Fibroblast of lung (primary cell): ENCODE measurements at places on chromosomes 5 and 9. TPM values are rescaled to one million over a fixed set of nuclear protein-coding genes. Genes with fewer than 3 reads are reported as not detected.

The FBP2 gene
- not detected in 2 replicates for total RNA-seq

DNA sequence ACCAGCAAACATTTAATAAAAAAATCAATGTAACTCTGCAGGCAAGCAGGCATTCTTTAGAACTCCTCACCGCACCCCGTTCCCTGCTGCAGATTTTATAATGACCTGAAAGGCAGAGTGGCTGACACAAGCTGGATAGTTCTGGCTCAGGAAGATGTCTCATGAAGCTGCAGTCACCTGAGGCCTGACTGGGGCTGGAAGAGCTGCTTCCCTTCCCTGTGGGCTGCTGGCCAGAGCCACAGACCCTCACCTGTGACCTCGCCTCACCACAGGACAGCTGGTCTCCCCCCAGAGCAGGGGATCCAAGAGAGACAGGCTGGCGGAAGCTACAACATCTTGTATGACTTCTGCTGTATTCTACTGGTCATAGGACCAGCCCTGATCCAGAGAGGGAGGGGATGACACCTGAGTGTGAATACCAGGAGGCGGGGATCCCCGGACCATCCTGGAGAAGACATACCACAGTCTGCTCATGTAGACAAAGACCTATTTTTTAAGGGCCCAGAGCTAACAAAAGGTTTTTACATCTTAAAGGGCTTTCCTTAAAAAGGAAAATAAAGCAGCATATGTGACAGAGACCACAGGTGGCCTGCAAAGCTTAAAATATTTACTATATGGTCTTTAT is 43.9 kb downstream of the RAPGEF1 start:
- no peak for DNase-seq

DNA sequence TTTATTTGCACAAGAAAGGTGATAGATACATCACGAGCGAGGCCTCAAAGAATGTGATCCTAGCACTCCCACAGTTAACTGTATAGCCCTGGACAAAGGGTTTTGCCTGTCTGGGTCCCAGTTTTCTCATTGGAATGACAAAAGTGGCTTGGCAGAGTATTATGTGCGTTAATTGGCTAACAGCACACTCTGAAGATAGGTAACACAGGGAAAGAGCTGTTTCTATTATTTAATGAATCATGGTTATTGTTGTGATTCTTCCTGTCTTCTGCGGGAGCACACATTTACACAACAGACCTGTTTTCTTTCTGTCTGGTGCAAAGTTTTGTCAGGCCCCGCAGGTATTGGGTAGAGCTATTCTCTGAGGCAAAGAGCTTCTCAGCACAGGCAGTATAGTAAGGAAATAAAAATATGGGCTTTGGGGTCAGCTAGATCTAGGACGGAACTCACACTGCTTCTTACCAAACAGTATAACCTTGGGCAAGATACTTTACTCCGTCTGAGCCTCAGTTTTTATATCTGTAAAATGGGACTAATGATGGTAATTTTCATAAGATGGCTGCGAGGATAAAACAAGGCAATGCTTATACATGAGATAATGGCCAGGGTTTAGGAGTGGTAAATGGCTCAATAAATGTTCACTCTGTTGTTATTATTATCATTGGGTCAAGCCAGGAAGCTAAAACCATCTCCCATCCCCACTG is 78.9 kb downstream of the PLAC8L1 start:
- DNase-seq: no peak

GRCh38 chr9:107768224-107768623 is 278.7 kb upstream of the KLF4 start:
- no peak for DNase-seq

DNA sequence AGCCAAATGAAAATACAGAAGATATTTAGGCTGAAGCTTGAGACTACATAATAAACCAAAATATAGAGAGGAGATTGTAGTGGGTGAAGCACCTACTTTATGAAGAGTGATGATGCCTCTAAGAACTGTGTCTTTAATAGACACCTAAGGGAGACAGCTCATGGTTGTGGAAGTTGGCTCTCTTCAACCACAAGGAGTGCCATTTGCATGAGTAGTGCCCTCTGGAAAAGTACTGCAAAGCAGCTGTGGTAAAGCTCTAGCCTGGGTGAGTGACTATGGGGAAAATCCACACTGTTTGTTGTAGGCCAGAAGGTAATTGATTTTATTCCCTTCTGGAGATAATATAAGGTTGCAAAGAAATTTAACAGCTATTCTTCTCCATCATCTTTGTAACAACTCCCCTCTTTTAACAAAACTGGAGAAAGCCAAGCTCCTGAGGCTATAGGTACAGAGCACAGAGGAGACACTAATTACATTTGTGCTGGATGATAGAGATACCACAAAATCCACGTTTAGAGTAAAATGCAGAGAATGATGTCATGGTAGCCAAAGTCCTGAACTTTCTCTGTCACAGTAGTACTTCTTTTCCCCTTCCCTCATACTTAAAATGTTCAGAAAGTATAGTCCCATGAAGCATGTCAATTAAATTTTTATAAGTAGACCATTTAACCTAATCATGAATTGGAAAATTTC is 122.8 kb downstream of the STARD4 start:
- peak; percentile 87 for DNase-seq

DNA sequence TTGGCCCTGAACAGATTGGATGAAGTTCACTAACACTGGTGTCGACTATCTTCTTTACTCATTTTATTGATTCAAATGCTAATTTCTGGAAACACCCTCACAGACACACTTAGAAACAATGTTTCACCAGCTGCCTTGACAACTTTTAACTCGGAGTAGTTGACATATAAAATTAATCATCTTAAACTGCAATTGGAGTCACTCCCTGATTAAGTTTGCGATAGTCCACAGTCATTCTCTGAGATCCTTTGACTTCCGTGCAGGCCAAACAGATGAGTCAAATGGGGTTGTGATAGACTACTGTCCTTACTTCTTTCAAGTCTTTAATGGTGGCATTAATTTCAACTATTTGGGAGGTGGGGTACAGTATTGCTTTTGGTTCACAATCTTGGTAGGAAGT is 114.4 kb upstream of the PCSK1 start:
- no peak for DNase-seq

- DNase-seq: no peak
These were observed 61.1 kb upstream of the SAP30L start for GRCh38 chr5:154384480-154385235.

- DNase-seq: no peak
These were observed 339.5 kb upstream of the ISL1 start for GRCh38 chr5:51043745-51044144.

DNA sequence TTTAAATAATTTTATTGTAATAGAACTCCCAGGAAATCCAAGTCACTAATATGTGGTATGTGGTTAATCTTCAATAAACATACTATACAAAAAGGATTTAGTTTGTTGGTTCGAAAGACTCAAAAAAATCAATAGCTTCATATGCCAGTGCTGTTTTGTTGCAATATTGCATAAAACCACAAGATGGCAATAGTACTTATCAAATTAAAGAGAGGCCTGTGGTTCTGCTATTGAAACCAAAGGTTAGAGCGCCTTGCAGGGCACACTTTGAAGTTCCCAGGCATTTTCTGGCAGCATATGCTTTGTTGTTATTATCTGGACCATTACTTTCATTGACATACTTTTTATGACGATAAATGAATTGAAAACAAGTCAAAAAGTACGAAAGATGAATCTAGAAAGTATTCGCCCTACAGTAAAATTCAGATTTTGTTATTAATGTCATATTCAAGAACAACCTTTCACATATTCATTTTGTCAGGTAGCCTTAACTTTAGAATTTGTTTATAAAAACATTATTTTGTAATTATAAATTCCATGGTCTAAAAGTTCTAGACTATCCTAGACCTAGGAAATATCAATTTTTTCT is 316.3 kb downstream of the MCTP1 start:
- peak; percentile 59 for DNase-seq

GRCh38 chr9:111598733-111599091 is 735 bp downstream of the PTGR1 start:
- DNase-seq: peak; percentile 44

The EPB41L4A gene
- 0.50 and 0.51 TPM in 2 replicates for total RNA-seq

DNA sequence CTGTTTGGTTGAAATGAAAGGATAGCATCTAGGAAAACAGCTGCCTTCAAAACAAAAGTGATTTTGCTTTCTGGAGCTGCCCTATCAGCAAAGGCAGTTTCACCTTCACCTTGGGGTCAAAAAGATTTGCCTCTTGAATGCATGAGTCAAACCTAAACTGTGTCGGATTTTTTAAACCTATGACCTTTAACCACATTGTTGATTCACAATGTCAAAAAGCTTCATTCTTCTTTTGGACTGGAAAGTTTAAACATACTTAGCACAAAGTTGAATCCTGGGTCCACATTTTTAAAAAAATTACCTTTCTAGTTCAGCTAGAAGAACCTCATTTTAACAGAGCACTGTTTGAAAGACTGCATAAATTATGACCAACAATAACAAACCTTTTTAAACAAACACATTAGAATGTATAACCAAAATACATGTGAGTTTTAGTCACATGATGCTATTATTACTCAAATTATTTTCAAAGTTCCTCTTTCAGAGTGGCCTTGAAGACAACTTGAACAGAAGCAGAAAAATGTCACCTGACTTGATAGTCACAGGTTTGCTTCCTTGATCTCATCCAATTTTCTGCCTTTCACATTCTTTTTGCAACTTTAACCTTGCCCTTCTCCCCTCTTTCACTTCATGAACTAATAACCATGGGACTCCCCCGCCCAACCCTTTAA is 109.7 kb upstream of the LHFPL2 start:
- peak; percentile 90 for DNase-seq

The FOXD4L6 gene
- not detected in 2 replicates for total RNA-seq

- peak; percentile 68 for DNase-seq
These were observed 1125.4 kb downstream of the EFNA5 start for GRCh38 chr5:106545325-106545724.

- DNase-seq: no peak
These were observed 26.2 kb upstream of the TNFAIP8 start for GRCh38 chr5:119329666-119330065.

The SIT1 gene
- total RNA-seq: 0.17 TPM in 1 of 2 replicates, not detected in the other

DNA sequence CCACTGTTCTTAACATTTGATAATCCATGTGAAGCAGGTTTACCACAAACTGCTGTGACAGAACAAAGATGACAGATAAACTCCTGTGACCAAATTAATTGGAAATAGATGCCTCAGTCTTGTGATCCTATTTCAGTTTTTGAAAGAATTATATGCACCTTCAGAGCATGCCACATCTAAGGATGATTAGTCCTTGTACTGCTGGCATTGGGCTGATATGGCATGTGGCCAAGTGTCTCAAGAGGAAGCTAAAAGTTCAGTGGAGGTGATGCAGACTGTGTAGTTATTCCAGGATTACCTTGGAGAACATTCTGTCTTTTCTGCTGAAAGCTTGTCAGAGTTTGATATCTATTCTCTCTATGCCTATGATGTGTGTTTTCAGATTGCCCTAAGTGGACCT is 314.4 kb upstream of the EFNA5 start:
- no peak for DNase-seq

DNA sequence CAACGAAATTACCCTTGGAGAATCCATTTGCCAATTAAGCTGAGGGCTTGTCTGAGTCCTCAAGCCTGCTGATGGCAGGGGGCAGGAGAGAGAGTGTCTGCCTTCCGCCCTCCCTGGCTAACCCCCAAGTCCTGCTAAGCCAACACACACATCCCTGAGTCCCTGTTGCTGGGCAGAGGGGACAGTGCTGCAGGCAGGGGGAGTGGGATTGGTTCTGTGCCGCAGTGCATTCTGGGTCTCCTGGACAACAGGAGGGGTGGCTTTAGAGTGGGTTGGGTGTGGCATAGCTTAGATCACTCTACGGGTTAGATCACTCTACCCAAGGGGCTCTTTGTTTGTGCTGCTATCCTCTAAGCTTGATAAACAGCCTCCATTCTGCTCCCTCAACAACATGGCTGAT is 427.7 kb downstream of the CDK5RAP2 start:
- no peak for DNase-seq

- DNase-seq: no peak
These were observed 232.5 kb upstream of the CCNH start for GRCh38 chr5:87645224-87645623.

GRCh38 chr9:113619491-113620376 is 156.2 kb downstream of the RGS3 start:
- no peak for DNase-seq

The F2R gene
- total RNA-seq: 164 and 265 TPM in 2 replicates

GRCh38 chr5:179207920-179208705 is 137.1 kb downstream of the ADAMTS2 start:
- DNase-seq: no peak

DNA sequence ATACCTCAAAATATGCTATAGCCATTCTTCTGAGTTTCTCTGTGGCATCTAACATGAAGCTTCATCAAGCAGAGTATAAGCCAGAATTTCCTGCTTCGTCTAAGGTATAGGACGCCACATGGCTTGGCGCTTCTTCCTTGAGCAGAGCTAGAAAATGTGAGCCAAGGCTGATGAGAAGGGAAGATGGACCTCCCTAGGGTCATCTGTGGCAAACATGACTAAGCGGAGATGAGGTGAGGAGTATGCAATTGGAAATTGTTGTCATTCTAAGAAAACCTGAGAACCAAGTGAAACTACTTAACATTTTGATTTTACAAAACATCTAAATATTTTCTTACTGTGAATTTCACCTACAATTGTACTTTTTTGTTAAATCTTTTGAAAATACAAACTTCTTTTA is 466.5 kb downstream of the PSAT1 start:
- no peak for DNase-seq

The RNF208 gene
- total RNA-seq: 0.26 and 0.33 TPM in 2 replicates

DNA sequence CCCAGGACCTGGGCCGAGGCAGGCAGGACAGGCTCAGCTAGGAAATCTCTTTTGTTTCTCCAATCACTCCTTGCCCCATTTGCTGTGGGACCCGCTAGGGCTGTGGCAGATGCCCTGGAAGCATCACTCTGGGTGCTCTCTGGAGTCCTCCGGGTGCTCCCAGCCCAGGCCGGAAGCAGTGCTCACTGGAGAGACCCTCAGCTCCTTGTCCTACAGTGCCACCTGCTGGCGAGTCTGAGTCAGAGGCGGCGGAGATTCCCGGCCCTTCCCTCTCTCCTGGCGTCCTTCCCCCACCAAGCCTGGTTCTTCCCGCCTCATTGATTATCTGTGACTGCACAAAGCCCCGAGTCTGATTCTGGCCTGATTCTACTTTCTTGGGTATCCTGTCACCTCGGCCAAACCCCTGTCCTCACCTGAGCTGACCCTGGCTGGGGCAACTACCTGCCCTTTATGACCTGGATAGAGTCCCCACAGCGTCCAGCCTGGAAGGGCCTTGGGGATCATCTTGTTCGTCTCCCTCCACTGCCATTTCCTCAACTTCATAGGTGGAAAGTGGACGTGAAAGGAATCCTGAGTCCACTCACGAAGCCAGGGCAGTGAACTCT is 7.3 kb upstream of the BARHL1 start:
- peak; percentile 72 for DNase-seq

The KIAA0825 gene
- 3.1 and 3.6 TPM in 2 replicates for total RNA-seq

DNA sequence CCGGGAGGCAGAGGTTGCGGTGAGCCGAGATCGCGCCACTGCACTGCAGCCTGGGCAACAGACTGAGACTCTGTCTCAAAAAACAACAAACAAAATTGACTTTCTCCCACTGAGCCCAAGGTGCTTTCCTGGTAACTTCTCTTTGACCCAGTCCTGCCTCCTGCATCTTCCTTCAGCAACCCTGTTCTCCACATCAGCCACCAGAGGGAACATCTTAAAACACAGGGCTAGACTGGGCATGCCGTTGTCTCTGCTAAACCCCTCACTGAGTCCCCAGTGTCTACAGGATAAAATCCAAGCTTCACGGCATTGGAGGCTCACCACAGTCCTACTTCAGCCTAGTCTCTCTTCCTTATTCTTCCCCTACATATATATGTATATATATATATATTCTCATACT is 39.8 kb upstream of the KCNMB1 start:
- peak; percentile 5 for DNase-seq

- DNase-seq: no peak
These were observed 24.2 kb upstream of the ZBTB34 start for GRCh38 chr9:126836216-126836615.
